ENCODE measurements at places on chromosomes 12 and 14.
A peak's percentile ranks its signal among the peaks of the same experiment; 100 is the strongest.

DNA sequence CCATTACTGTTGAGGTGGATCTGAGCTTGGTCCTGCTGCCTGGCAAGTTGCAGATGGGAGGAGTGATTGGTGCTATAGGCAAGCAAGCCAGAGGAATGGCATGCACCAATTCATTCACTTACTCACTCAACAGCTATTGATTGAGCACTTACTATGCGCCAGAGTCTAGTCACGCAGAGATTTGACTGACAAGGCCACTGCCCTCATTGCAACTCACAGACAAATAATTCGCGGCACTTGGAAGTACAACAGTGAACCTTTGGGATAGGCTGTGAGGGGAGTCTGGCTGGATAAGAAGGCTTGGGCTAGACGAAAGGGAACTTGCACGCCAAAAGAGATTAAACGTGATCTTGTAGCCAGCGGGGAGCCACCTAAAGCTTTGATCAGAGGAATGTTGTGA, 96.2 kb downstream of the NEDD1 start:
- no peak for DNase-seq

GRCh38 chr14:38089123-38089522, 118.6 kb upstream of the SSTR1 start:
- DNase-seq, result no peak

- DNase-seq, result peak; percentile 24
Measured at GRCh38 chr14:103308717-103309616, 25.1 kb upstream of the EIF5 start.

- peak; percentile 65 for DNase-seq
Measured at GRCh38 chr12:53055471-53056266, 5.8 kb downstream of the TNS2 start.

DNA sequence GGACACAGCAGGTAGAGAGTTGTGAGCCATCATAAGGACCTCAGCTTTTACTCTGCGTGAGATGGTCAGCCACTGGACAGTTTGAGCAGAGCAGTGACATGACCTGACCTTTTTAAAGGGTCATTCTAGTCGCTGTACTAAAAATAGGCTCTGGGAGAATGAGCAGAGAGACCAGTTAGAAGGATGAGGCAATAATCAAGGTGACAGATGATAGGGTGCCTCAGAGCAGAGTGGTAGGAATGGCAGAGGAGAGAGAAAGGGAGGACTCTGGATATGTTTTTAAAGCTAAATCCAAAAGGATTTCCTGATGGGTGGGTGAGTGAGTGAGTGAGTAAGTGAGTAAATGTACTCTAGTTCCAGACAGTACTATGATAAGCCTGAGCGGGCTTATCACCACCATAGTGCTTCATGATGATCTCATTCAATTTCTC, 83.6 kb upstream of the ARHGAP5 start:
- DNase-seq, result no peak

GRCh38 chr12:40202095-40203059, 22.4 kb upstream of the LRRK2 start:
- no peak for DNase-seq

DNA sequence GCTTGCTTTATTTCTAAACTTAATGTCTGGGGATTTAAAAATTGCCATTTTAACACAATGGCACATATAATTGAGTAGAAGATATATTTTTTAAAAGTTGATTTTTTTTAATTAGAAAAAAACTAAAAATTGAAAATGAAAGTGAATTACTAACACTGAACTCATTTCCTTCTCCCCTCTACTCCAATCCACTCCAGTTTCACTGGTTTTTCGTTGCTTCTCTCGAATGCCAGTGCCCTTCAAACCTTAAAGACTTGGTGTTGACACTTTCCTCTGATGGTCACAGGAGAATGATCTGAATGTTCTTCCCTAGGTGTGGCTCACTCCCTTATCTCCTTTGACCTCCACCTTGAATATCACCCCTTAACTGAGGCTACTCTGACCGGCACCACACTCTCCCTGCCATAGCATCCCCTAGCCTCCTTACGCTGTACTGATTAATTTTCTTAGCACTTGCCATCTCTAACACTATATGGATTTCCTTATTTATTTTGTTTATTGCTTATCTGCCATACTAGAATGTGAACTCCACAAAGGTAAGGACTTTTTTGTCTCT, 107.1 kb downstream of the LIN7A start:
- DNase-seq, result no peak

DNA sequence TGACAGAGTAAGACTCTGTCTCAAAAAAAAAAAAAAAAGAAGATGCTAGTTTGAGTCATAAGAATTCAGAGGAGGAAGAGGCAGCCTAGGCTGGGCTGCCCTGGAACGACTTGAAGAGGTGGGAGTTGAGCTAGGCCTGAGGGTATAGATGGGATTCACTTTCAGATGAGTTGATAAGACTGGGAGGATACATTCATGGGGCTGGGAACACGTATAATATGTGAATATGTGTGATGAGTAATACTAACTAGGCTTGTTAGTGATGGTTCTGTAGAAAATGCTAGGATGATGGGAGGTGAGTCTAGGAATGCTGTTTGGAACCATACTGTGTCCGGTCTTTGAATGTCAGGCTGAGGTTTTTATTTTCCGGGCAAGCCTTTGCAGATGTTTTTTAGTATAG, 9.0 kb downstream of the PLEKHA5 start:
- no peak for DNase-seq

DNA sequence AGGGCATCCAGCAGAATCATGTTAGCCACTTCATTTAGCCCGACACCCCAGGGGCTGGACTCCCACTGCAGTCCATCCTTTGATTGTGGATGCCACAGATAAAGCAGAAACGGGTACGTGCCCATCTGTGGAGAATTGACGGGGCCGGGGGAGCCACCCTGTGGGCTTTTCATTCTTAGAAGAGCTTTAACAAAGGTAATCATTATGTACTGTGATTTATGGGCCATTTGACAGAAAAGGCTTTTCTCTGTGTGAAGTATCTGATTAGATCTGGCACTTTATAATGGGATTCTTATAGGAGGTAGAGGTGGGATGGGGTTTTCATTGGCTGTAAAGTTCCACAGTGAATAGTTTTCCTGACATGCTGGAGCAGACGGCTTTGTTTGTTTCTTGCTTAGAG, 40.4 kb downstream of the AACS start:
- DNase-seq, result no peak

DNA sequence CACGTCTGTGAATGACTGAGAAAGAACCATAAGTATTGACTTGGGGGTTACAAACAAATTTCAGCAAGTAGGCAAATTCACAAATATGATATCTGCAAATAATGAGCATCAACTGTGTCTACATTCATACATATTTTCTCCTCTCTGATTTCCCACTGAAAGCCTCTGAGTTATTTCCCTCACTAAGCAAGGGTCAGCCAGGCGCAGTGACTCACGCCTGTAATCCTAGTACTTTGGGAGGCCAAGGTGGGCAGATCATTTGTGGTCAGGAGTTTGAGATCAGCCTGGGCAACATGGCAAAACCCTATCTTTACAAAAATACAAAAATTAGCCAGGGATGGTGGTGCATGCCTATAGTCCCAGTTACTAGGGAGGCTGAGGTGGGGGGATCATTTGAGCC, 80.8 kb downstream of the SLC25A21 start:
- no peak for DNase-seq

- no peak for DNase-seq
Measured at GRCh38 chr12:108783446-108783845, 52.1 kb upstream of the CORO1C start.

DNA sequence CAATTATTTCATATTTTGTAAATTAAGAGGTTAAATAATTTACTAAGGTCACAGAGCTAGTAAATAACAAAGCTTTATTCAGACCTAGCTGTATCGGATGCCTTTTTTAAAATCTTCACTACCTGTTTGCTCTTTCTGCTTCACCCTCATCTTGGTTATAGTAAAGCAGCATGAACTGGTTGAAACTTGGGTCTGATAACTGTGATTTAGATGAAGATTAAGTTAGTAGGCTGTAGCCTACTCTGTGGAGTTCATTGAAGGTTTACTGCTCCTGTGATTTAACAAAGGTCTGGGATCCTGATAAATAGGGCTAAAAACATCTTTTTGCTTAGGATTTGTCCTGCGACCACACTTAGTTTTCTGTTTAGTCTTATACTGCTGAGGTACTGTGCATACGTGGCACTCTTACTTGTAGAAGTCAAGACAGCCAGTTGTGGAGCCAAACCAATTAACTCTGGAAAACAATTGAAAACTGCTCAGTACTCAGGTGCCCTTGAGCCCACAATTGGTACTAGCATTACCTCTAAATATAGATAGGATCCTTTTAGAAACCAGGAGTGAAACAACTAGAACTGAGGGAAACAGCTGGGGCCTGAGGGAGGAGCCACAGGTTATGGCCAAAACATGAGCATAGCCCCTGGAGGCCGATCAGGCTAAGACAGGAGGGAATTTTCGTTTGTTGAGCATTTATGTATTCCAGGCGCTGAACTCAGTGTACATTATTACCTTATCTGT, 2.3 kb downstream of the SPATS2 start:
- DNase-seq, result no peak

DNA sequence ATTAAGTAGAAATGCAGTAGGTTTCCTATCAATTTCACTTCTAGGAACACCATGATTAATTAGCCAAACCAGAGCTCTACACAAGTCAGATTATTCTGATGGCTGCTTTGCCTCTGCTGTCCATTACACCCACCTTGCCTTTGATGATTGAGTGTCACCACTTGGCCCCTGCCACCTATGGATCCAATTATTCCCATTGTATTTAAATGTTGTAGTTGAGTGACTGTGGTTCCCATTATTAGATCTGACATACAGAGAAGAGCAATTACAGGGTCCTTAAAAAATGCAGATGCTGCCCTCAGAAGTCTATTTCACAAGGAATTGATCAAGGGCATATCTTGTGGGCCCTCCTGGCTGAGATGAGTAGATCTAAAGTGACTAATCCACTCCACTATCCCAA, 39.5 kb upstream of the SLC38A4 start:
- no peak for DNase-seq

DNA sequence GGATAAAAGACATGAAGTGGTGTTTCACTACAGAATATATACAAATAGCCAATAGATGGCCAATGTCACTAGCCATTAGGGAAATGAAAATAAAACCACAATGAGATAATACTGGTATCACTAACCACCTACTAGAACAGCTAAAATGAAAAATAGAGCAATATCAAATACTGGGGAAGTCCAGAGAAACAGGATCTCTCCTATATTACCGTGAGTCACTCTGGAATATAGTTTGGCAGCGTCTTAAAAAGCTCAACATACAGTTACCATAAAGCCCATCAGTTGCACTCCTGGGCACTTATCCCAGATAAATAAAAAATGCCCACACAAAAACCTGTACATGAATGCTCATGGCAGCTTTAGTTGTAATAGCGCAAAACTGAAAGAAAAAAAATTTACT, 101.7 kb downstream of the TMTC1 start:
- no peak for DNase-seq

- no peak for DNase-seq
Measured at GRCh38 chr12:121483949-121484348, 84.0 kb downstream of the RNF34 start.

DNA sequence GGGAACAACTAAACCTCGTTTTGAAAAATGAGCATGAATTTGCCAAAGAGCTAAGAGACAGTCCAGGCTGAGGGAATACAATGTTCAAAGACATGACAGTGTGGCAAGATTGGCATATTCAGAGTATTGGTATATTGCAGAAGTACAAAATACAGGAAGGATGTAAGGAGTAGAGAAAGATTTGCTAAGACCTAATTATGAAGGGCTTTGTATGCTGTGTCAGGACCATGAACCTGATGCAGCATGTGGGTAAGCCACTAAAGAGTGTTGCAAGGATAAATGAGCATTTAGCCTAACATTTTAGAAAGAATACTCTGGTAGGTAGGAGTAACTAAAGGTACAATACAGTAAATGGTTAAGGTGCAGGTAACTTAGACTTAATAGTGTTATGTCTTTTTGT, 65.1 kb downstream of the KTN1 start:
- DNase-seq, result no peak

DNA sequence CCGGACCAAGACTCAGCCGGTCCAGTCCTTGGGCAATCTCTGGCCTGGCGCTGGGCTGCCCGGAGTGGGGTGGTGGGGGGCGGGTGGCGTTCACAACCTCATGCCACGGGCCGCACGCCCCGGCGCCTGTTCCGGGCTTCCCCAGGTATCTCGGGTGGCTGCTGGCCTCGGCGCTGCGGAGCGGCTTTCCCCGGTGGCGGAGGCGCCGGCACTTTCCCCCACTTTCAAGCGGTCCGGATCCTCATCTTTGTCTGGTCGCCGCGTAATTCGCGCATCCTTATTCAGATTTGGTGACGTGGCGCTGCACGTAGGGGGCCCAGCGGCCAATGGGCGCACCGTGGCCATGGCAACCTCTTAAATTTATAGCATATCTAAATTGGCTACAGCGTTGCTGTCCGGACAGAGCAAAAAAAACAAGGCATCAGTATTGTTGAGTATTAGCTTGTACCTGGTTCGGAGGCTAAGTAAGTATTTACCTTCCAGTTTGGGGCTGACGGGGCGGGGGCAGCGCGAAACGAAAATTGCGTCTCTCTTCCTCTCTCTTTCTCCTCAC, at the start of gene LHX5:
LHX5 (minus strand) TSS at position 253 of the 553 bp plus-strand sequence. CDS start 373 bp downstream, outside the sequence.
- no peak for DNase-seq

- no peak for DNase-seq
Measured at GRCh38 chr14:84202486-84202885, 1327.5 kb upstream of the FLRT2 start.

DNA sequence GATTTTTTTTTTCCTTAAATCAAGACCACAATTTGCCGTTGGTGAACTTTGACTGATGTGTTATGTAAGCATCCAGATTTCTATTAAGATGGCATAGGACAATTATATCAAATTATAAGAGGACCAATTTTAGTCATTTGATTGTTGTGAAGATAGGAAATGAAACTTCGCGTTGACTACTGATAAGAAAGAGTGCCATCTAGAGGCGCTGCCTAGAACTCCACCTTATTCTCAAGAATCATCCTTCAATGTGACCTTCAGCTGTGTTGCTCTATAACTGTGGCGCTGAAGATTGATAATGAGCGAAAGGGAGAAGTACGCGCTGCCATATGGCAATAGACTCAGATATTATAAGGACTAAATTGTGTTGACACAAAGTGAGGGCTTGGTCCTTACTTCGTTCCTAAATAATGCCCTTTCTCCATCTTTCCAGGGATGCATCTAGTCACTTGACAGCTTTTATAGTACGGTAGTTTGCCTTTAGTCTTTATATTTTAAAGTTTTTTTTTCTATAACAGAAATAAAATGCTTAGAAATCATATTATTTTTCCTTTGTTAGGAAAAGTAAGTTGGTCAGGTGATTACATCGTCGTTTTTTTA, 350.8 kb upstream of the STXBP6 start:
- DNase-seq, result no peak

- no peak for DNase-seq
Measured at GRCh38 chr12:100668945-100669536, 95.6 kb downstream of the GAS2L3 start.

DNA sequence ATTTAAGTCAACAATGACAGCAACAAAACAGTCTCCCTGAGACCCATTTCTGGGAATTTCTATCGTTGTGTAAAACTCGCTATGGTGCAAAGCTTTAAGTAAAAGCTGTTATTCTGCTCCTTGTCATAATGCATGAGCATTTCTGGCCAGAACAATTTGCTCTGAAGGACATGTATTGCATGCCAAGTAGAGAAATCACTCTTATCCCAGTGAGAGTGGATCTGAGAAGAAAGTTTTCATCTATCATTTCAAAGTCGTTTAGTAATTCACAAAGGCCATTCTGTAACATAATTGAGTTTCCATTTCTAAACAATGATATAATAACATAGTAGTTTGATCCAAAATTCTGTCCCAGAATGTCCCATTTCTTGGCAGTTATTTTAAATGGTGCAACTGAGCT, 86.6 kb downstream of the TBC1D30 start:
- no peak for DNase-seq
